NCI-H2171 treated with DMSO at 0.1 percent for 48 hours (cell line): ENCODE measurements at places on chromosomes 3 and 15.
A peak's percentile ranks its signal among the peaks of the same experiment; 100 is the strongest.

GRCh38 chr3:152226176-152226575 lies 42.6 kb upstream of the MBNL1 start:
- DNase-seq: no peak

DNA sequence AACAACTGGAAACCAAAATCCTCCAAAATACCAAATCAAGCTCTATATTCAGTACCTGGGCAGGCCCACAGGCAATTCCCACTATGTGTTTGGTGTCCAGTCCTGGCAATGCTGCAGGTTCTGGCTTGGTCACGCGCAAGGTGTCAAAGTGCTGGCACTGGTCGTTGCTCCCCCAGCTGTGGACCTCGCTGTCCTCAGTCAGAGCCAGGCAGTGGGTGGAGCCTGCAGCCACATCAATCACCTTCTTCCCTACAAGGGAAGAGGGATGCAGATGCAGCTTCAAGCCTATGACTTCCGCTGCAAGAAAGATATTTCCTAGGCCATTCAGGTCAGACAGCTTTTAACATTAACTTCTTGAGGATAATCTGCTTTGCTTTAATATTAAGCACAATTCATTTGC lies 61.3 kb downstream of the HERC2 start:
- no peak for DNase-seq

DNA sequence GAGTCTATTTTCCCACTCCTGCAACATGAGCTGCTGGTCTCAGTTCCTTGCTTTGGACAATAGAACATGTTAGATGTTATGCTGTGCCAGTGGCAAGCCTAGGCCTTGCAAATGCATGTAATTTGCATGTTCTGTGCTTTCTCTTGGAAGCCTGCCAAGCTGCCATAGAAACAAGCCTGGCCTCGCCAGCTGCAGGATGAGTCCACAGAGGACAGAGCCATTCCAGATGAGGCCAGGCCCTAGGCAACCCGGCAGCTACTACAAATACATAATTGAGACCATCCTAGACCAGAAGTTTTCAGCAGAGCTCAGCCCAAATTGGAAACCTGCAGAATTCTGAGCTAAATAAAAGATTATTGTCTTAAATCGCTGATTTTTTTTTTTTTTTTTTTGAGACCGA lies 39.6 kb downstream of the TRIM69 start:
- peak; percentile 71 for DNase-seq

- no peak for DNase-seq
Measured at GRCh38 chr15:77623755-77624524, 8.8 kb downstream of the LINGO1 start.

- DNase-seq: no peak
Measured at GRCh38 chr3:38739396-38739689, 76.7 kb downstream of the SCN10A start.

DNA sequence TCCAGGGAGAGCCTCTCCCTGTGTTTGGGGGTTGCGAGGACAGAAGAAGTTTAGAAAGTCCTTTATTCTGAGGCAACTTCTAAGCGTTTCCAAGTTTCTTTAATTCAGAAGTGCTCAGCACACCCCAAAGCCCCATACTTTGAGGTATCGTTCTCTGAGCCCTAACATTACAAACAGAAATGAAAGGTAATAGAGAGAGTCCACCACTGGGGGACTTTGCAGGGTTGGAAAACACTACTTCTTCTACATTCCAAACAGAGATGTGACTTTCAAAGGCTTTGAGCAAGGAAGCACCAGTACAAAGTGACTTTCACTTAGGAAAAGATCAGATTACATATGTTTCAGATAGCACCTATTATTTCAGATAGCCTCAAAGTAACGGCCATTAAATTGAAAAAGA lies 6.2 kb upstream of the ZNF280D start:
- no peak for DNase-seq

DNA sequence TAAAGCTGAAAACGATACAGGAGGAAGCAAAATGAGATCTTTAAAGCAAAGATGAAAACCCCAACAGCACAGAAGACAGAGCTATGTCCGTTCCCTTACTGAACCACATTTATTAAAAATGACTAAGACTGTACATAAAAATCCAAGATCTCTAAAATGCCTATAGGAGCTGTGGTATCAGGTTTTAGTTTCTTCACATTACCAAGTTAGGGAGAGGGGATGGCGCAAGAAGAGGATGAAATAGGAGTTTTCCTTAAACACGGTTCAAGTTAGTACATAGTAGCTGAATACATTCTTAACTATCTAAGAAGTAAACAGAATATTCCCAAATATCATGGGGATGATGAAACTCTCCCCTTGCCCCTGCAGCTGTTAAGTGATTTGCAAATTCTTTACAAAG lies 6.3 kb downstream of the EOMES start:
- DNase-seq: no peak

DNA sequence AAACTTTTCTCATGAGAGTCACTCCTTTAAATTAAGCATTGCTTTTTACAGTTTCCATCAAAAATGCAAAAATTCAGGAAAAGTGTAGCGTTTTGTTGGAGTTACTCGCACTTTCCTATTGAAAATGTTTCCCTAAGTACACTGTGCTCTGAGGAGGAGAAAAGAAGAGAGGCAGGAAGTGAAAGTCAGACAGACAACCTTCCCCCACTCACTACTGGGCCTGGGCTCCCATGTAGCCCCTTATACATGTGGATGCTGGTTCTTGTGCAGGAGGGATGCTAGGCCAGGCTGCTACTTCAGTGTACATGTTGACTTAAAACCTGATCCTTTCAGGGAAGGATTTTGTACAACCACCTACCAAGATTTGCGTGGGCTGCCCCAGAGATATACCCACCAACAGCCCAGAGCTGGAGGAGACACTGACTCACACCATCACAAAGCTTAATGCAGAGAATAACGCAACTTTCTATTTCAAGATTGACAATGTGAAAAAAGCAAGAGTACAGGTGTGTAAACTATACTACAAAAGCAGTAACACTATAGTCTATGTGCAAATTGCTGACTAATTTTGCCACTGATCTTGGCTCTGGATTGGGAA lies 15.1 kb downstream of the KNG1 start:
- DNase-seq: no peak

DNA sequence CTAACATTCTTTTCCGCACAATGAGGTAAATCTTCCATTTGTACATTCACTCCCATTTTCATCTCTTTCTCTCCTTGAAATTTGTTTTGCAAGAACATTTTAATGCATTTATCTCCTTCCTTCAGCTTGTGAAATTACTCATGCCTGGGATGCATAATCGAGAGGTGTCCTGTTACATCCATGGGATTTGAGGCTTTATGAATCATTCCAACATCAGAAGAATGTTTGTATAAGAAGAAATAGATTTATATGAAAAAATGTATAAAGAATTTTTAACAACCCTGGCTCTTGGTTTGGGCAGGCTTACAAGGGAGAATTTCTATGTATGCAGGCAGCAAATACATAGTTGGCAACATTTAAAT lies 93.2 kb upstream of the MBNL1 start:
- DNase-seq: no peak

DNA sequence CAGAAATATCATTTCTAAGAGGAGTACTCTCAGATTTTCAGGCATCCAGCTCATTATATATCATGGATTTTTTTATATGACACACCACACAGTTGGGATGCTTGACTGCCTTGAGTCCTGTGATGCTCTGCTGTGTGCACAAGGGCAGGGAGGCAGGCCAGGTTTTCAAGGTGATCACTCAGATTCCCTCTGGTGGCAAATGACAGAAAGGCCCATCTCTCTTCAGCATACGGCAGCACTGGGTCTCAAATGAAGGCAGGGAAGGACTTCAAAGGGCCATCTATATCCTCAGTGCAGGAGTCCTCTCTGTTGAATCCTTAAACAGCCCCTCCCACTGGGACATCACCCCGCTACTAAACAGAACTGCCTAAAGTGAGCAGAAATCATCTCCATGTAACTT lies 54.8 kb upstream of the MYO5C start:
- DNase-seq: no peak

DNA sequence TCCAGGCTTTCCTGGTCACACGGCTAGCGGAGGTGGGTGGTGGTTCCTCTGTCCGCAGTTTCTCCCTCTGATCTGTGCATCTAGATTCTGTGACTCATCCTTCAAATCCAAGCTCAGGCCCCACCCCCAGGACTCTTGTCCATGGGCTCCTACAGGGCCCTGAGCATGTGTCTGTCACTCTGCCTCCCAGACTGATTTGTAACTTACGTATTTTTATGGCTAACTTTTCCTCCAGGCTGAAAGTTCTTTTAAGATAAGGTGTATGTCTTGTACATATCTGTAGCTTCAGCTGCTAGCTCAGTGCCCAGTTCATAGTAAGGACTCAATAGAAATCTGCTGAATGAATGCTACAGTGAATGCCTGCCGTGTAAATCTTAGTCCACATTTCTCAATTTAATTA lies 8.0 kb downstream of the ESYT3 start:
- DNase-seq: no peak

DNA sequence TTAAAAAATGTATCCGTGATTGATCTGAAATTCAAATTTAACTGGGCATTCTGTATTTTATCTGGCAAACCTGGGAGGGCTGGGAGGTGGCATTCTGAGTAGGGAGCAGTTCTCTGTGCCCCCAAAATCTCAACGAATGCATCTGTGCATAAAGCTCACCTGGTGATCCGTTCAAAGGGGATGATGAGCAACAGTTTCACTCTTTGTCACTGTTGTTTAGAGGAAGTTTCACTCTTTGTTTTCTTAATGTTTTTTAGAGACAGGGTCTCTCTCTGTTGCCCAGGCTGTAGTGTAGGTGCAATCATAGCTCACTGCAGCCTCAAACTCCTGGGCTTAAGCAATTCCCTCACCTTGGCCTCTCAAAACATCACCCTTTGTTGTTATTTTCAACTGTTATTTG lies 186.7 kb downstream of the SSR3 start:
- no peak for DNase-seq

GRCh38 chr15:94040541-94041248 lies 190.7 kb upstream of the MCTP2 start:
- no peak for DNase-seq

DNA sequence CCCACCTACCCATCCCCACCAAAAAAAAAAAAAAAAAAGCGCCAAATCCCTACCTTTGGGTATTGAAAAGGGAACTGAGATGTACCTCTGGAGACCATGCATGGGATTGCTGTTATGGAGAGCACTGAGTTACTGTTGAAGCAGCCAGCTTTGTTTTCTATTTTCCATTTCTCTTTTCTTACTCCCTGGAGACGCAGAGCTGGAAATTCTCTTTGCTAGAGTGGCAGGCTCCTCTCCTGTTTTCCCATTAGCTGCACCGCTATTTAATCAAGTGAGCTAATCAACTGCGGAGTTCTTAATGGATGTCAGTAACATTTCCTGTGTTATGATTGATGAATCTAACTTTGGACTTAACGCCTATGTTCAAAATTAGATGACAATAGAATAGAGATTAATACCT lies 136.1 kb upstream of the LMCD1 start:
- DNase-seq: no peak

- DNase-seq: no peak
Measured at GRCh38 chr3:153835540-153835939, 285.6 kb upstream of the ARHGEF26 start.

DNA sequence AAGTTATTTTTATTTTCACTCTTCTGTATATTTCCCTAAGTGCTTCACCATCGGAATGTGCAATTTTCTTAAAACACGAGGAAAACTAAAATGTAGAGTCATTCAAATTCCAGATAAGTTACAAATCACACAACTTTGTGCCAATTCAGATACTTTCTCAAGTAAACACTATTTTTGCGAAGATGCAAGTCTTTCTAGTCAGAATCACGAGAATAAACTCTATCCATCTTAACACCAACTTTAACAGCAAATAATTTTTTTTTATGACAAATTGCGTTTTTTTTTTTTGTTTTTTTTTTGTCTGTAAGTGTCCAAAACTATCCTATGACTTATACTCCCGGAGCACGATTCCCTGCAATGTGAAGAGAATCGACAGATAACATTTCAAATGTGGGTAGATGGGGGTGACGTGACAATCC lies 1.3 kb downstream of the STAG1 start:
- DNase-seq: no peak
